ENCODE measurements at places on chromosomes 5 and 9.

DNA sequence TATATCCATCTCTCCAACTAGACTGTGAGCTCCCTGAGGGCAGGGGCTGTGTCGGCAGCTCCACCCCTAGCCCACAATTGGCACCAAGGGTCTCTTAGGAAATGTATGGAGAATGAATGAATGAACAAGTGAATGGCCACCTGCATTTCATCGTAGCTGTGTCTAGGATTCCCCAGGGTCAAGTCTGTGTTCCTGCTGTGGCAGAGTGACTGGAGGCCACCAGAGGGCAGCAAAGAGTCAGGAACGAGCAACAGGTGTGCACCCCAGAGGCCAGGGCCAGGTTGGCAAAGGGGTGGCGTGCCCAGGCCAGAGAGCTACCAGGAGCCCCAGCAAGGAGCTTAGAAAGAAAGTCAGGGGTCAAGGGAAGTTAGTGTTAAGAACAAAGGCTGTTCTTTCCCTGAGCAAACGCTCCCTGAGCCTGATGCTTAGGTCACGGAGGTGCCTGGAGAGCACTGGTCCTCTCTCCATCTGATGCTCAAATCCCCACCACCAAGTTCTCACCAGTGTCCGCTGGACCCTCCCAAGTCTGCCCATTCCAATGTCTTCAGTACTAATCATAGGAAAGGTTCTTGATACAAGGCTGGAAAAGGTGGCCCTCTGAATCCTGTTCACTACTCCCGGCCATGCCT is 160.7 kb downstream of the PAX5 start:
- DNase-seq = peak; percentile 70

GRCh38 chr5:85813146-85813545 is 804.6 kb upstream of the COX7C start:
- no peak for DNase-seq

DNA sequence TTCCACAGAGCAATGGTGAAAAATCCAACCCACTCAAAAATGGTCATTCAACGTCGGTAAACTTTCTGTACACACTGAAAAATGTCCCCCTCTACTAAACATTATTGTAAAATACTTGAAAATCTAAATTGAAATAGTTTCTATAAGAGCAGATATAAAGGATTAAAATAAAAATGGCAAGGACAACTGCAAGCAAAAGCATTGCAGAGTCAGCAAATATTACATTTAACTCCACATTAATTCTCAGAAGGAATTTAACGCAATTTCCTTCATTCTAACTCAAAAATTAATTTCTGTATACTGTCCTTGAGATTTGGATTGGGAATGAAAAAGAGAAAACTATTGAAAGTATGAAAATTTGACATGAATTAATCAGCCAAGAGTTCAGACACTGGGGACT is 64.4 kb upstream of the SSBP2 start:
- DNase-seq = no peak

- no peak for DNase-seq
Measured at GRCh38 chr9:111180811-111181210, 142.5 kb upstream of the LPAR1 start.

DNA sequence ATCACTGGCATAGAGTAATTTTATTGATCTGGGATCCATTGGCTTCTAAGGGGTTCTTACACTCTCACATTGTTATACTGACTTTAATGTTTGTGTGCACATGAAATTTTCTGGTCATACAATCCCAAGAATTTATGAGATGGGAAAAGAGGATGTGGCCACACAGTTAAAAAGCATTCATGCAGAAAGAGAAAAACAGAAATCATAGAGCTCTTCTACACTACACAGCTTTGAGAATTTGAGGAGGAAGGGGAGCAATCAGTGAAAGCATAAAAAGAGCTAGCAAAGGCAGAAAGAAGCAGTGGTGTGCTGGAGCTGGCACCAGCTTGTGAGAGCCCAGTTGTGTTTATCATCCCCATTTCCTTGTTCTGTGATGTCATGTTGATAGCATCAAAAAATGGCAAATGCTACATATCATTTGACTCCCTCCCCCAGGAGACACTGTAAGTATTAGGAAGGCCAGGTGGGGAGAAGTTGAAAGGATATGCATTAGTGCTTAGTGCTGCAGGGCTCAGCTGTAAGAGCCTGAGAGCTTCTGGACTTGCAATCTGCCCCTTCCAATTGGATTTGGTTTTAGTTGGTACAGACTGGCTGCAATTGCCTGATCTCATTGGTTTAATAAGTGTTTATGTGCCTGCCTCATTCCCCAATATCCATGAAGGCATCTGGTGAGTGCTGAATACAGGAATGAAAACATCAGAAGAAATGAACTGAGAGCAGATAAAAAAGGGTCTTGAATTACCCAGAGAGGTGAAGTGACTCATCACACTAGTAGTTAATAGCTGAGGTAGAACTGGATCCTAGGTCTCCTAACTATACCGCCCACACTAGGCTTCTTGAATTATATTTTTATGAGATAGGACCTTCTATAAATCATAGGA is 30.9 kb downstream of the RHOBTB3 start:
- no peak for DNase-seq

- DNase-seq = no peak
Measured at GRCh38 chr5:6461006-6461405, 12.3 kb downstream of the UBE2QL1 start.

DNA sequence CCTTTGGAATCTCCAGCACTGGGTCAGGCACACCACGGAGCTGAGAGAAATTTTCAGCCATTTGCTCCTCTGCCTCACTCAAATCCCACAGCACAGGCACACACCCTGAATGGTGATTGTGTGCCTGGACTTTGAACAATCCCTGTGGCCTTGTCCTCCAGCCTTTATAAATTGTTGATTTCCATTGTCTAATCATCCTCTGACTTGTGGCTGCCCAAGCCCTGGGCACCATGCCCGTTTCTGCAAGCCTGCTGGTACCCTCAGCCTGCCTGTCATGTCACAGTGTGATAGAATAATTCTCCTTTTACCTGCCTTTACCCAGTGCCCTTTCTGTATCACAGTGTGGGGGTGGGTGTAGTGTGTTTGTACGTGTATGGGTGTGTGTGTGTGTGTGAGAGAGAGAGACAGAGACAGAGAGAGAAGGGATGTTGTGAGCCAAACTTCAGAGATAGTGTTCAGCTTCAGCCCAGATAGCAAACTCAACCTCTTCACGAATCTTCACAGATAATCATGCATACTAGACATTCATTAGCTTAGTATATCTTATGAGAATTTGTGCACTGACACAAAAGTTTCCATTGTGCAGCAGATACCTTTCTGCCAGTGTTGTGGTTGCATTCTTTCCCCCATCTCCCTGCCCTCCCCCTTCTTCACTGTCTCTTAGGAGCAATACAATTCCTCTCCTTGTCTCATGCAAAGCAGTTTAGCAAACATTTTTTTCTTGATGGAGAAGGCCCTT is 27.8 kb upstream of the SLC44A1 start:
- no peak for DNase-seq

DNA sequence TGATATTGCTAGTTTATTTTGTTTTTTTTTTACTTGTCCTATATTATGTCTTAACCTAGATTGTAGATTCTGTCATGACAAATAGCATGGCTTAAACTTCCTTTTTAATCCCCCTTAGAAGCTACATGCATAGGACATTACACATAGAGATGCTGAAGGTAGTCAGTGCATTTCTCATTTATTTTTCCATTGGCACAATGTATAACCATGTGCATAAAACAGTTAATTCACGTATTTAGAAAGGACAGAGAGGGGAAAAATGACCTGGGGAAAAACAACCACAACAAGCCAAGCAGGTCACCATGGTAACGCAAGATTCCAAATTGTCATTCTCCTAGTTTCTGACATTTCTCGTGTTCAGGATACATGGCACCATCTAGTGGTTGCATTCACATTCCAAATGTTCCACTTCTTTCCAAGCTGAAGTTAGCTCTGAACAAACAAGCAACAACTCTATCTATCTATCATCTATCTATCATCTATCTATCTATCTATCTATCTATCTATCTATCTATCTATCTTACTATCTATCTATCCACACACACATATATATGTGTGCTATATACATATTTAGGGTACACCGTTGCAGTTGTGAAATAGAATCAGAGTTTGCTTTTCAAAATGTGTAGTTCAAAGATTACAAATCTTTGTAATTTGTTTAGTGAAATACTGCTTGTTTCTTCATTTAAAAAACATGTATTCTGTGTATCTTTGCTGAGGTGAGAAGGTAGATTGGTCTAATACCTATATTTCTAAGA is 487.2 kb upstream of the ST8SIA4 start:
- DNase-seq = peak; percentile 62

DNA sequence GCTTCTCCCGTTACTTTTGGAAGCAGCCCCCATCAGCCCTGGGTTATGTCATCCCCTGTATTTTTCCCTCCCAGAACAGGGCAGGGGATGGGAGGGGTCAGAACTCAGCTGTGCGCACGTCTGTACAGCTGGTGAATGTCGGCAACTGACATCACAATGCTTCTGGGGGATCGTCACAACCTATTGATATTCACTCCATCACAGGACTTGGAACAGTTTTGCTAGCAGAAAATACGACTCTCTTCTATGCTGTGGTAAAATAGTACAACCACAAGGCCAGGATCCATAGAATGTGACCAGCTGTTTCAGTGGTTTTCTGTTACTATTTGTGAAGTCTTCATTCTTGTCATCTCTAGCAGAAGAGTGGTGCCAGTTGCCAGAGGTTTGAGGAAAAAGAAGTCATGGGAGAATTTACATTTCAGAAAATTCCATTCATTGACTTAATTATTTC is 77.1 kb upstream of the KLF4 start:
- no peak for DNase-seq

GRCh38 chr5:159415301-159415937 is 85.1 kb upstream of the IL12B start:
- DNase-seq = no peak

DNA sequence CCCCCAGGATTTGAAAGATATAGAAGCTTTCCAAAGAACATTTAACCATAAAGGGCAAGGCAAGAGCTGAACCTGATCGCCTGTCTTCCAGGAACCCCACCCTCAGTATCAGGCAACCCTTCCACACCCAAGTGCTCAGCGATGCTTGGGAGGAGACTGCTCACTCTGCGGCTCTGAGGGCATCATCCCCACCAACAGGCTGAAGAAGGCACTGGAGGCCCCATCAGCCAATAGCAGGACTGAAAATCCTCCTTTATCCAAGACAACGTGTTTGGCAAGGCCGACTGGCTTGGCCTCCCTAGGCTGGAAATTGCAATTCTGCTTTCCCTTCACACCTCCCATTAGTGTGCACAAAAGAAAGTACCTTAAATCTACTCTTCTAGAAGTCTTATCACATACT is 1.4 kb upstream of the PPP2CA start:
- DNase-seq = no peak

- no peak for DNase-seq
Measured at GRCh38 chr9:25543806-25544205, 134.4 kb downstream of the TUSC1 start.

GRCh38 chr5:73625944-73626811 is at the start of gene ARHGEF28:
Gene ARHGEF28 (plus strand): TSS chr5:73626196. CDS start chr5:73684852, 58,656 bp downstream.
- DNase-seq = peak; percentile 26

All from endothelial cell (in vitro differentiated cells).